Fibroblast of gingiva (primary cell): ENCODE measurements at places on chromosomes 2 and 18.
A peak's percentile ranks its signal among the peaks of the same experiment; 100 is the strongest.

GRCh38 chr2:128157644-128158043 lies 66.6 kb downstream of the UGGT1 start:
- no peak for DNase-seq

DNA sequence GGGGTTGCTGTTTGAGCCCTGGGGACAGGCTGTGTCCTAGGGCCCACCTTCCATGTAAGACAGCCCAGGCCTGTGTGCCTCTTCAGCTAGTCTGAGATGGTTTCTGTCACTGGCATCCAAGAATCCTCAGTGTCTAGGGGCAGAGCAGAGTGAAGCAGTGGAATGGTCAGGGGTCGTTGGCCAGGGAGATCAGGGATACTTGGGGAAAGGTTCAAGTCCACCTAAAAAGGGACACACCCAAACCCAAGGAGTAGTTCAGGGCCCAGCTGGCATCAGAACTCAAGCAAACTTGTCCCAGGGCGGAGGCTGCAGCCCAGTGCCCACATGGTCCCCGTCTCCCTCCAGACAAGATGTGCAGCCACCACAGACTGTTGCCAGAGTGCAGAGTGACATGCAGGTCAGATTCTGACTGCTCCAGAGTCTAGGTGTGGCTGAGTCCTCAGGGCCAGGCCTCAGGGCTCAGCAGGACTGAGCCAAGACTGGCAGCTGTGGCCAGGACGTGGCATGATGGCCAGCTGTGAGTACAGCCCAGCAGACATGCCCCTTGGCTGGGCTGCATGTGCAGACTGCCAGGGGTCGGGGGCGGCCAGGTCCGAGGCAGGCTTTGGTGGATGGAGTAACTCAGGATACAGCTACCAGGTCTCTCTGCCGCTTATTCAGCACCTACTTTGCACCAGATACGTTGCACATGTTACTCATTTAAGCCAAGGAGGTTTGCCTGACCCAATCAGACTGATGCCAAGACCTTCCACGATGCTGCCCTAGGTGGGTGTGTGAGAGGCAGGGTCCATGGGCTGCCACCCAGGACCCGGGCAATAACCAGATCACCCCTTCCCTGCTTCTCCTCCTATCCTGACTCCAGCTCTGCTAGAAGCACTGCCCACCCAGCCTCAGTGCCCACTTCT lies 146.6 kb downstream of the SMAD7 start:
- no peak for DNase-seq

DNA sequence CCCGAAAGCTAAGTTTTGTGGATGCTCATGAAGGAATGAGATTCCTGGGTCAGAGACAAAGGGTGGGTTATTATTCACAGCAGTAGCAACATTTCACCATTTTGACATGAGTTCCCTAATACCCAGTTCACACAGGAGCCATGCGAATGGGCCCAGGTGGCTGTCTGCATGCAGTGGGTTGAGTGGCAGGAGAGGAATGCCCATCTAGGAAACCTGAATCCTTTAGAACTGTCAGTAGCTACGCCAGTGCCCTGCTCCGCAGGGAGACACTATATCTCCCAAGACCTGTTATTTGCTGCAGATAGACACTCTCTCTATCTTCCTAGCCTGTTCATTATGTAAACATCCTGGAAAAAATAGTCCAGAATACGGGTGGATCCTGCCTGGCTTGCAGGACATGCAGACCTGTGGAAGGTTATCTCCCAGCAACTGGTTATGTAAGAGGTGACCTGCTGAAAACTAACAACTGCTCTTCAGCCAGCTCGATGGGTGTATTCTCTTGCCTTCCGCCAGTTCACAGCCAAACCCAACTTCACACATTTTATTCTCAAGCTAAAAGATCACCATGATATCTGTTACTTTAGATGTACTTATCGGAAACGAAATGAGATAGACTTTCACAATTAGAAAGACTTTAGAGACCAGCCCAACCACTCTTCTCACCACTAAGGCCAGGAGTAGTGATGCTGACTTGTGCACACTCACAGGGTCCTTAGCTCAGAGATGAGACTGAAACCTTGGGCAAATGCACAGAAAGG lies 59.1 kb downstream of the MBP start:
- DNase-seq: no peak

DNA sequence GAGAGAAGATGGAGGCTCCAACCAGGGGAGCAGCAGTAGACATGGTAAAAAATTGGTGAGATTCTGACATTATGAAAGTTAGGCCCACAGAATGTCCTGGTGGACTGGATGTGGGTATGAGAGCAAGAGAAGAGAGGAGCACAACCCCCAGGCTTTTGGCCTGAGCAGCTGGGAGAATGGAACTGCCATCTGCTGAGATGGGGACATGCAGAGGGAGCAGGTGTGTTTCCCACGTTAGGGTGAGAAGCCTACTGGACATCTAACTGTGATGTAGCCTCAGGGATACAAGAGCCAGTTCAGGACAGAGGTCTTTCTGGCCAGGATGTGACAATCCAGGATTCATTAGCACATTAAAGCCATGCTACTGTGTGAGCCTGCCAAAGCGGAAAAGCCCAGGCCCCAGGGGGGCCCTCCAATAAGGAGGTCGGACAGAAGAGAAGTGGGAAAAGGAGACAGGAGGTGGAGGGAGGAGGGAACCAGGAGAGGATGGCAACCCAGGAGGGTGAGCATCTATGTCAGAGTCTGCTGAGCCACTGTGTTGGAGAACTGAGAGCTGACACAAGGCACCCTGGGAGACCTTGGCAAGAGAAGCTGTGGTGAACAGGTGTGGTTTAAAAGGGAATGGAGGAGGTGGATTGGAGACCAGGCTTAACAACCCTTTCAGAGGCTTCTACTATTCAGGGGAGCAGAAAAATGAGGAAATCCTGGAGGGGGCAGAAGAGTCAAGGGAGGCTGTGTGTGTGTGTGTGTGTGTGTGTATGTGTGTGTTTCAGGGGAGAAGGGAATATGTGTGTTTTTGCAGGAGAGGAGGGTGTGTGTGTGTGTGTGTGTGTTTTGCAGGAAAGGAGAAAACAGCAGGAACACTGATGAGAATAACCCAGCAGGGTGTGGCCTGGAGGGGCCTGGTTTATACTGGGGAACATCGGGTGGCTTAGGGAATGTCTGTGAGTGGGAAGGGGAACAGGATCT lies 10.5 kb downstream of the CYB5A start:
- DNase-seq: no peak

GRCh38 chr2:204950695-204951346 lies 405.5 kb downstream of the PARD3B start:
- DNase-seq: peak; percentile 22

DNA sequence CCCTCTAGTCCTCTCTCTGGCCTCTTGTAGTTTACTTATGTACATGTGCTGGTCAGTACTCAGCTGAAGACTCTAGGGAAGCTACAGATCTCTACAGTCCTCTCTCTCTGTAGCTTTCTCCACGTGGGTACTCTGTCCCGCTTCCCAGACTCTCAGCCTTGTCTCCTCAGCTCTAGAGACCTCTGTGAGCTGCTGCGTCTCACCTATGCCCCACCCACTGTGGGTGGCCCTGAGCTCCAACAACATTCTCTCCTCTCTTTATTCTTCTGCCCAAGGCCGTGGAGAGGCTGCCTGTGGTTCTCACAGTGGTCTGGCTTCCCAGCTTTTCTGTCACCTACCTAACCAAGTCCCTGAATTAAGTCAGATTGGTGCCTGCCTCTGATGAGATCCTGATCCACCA lies 33.4 kb downstream of the MFSD6 start:
- DNase-seq: no peak

GRCh38 chr2:100184055-100184737 lies 41.8 kb upstream of the AFF3 start:
- no peak for DNase-seq

DNA sequence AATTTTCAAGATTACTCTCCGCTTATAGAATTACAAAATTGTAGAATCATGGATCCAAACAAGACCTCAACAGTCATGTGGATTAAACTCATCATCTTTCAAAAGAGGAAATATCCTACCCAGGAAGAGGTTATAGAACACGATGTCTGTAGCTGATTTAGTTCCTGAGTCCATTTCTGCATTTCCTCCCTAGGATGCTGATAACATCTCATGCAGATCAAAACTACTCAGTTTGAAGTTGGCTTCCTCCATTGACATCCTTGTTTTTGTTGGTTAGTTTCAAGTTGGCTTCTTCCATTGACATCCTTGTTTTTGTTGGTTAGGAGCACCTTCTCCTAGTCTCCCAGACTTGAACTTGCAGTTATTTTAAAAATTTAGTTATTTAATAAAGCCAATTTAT lies 147.5 kb downstream of the PARD3B start:
- no peak for DNase-seq

DNA sequence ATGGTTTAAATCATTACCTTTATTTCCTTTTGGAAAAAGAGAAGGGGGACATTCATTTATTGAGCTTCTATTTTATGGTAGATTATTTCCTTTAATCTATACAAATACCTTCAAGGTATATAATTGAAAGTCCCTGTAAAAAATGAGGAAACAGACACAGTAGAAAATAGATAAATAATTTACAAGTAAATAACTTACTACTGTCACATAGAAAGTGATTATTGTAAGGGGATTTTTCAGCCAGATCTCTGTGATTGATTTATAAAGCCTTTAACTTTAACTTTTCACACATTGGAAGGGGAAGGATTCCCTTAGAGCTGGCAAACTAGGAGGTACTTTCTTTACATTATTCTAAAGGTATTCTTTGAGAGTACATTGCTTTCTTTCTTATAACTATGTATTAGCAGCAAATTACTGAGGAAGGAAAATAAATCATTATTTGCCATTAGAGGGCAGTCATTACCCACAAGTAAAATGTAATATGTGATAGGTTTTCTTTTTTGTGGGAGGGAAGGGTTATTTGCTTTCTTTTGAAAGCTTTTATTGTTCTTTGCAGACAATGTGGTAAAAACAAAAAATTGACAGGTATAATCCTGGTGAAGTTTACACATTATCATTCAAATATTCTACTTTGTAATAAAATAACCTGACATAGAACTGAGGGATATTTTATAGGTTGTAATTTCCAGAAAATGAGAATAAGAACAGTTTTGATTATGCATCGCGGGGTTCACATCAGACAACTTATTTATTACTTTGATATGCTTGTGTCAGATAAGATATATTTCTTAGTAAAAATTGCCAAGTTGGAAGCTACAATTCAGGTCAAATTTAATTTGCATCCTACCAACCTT lies 24.8 kb upstream of the RPE start:
- peak; percentile 23 for DNase-seq

DNA sequence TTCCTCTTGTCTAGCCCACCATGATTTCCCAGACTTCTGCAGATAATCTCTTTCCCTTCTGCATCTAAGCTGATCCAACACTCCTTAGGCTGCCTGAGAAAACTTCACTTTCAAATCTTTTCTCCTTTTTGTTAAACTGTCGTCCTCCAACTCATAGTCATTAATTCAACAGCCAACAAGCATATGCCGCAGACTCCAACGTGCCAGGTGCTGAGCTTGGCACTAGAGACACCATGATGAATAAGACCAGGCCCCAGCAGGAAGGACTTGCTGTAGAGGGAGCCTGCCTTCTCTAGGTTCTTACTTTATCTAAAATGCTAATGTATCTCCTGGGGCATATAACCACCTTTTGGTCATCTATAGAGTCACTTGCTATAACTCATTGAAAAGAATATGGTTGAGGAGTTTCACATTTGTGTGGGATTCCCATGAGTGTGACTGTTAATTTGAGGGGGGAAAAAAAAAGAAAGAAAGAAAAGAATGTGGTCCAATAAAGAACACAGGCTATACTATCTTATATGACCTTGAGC lies 51.0 kb downstream of the ANKRD44 start:
- DNase-seq: no peak
